ENCODE measurements at places on chromosomes 2 and 18.

DNA sequence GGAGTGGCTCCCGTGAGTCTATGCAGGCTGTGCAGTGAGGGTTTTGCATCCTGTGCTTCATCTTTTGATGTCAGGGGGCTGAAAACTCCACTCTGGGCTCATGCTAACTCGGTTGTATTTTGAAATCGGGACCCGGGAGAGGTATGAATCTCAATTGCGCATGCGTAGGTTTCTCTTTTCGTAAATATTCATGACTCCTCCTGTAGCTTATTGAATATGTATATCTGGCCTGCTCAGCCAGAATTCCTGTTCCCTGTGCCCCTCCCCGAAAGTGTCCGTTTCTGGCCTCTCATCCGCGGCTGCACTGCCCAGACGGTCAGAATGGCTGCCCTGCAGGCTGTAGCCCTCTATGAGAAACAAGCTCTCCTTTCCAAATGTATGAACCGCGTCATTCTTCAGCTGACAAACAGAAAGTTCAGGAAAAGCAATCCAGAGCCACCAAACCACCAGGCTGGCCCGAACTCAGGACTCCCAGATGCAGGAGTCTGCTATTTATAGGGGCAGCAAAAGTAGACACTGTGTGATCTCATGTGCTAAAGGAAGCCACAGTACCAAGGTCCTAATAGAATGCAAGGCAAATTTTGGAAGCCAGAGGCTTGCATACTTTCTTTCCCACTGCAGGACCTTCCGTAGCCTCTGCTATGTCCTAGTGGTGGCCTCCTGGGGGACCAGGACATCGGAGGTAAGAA lies 41.7 kb downstream of the AKAIN1 start:
- DNase-seq = no peak

- DNase-seq = no peak
These were observed 78.1 kb downstream of the IRS1 start for GRCh38 chr2:226721541-226721940.

GRCh38 chr2:10460366-10460796 lies 12.3 kb upstream of the ODC1 start:
- no peak for DNase-seq

DNA sequence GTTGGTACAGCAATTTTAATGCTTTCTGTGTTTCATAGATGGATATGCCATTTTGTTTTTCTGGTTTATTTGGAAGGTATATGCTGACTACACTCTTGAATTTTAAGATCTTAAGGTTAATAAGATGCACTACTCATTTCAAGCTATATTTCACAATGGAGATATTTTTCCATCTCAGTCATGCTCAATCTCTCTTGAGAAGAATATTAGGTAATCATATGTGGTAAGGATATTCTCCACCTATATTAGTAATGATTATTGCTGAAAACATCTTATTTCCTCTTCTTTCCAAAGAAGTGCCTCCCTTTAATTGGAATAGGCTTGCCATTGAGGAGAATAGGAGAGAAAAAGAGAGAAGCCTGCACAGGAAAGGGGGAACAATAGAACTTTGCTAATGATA lies 40.1 kb downstream of the EPB41L3 start:
- DNase-seq = no peak

DNA sequence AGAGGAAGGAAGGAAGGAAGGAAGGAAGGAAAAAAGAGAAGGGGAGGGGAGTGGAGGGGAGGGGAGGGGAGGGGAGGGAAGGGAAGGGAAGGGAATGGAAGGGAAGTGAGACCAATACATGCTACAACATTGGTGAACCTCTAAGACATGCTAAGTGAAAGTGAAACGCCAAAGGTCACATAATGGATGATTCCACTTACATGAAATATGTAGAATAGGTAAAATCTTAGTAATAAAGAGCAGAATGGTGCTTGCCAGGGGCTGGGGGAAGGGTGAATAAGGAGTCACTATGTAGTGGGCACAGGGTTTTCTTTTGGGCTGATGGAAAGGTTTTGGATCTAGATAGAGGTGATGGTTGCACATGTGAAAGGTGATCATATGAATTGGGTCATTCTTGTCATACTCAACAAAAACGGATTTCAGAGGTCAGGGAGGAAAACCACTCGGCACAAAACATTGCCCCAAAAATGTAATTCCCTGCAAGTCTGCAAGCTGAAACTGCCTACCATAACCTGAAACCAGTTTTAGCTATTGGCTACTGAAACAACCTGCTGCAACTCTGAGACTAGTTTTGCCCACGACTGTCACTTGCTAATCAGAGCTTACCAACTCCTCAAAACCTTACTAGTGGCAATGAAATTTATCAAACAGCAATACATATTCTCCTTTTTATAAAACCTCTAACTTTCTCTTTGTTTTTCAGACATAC lies 59.2 kb downstream of the CCDC141 start:
- DNase-seq = no peak

DNA sequence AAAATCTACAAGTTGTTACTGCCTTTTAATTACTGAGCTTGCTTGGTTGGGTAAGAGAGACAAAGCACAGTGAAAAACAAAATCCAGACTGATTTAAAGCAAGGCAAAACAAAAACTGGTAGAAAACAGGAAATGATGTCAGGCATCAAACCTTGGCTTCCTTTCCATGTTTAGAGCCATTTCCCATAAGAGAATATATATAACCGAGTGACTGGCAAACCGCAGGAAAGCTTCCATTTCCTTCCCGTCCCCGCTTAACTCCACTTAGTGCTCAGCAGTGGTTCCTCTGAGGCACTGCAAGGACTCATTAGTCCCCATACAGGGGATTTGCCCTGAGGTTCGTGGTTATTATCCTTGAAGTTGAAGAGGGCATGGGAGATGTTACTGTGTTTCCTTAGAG lies 446.3 kb downstream of the LPIN1 start:
- no peak for DNase-seq

- no peak for DNase-seq
These were observed 106.5 kb upstream of the SCN1A start for GRCh38 chr2:166234112-166234846.

DNA sequence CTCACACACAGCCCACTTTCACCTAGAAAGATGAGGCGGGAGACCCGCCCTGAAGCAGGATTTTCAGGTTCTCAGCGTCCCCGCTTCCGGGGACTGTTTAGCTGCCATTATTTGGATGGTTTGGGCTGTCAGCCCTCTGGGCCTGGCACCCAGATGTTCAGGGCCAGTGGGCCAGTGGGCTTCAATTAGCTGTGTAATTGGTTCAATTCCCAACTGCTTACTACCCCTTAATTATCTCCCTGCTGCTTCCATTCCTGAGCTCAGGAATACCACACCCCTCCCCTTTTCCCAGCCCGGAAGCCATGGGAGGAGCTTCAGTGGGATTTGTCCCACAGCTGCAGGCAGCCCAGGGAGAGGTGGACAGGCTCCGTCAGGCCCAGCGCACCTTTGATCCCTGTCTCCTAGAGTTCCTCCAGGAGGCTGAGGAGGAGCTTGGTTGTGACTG lies 114.1 kb upstream of the MYCN start:
- DNase-seq = no peak

- DNase-seq = no peak
These were observed 2.3 kb downstream of the HDAC4 start for GRCh38 chr2:239398521-239398921.
